Body of pancreas (tissue), 4 donors: ENCODE measurements at places on chromosomes 3 and 15. TPM values are rescaled to one million over a fixed set of nuclear protein-coding genes. Genes with fewer than 3 reads are reported as not detected.

The GPR27 gene
- total RNA-seq, result 0.33 TPM

The CCDC39 gene
- 0.66 TPM for total RNA-seq

The FRMD5 gene
- not detected for total RNA-seq

The ADCY5 gene
- 10.6 TPM for total RNA-seq

GRCh38 chr15:88932875-88933330, 19.7 kb upstream of the MFGE8 start:
- no peaks in the 10 kb centered on the region for H3K27me3 ChIP-seq
- no peak for DNase-seq
- no peak overlapping the region for H3K27ac ChIP-seq

- H3K4me1 ChIP-seq, result no peaks in the 10 kb centered on the region
- H3K27ac ChIP-seq, result no peak overlapping the region
- no peak for DNase-seq
- H3K36me3 ChIP-seq, result no peaks in the 10 kb centered on the region
These were observed 52.7 kb downstream of the RBMS3 start for GRCh38 chr3:29333576-29333975.

DNA sequence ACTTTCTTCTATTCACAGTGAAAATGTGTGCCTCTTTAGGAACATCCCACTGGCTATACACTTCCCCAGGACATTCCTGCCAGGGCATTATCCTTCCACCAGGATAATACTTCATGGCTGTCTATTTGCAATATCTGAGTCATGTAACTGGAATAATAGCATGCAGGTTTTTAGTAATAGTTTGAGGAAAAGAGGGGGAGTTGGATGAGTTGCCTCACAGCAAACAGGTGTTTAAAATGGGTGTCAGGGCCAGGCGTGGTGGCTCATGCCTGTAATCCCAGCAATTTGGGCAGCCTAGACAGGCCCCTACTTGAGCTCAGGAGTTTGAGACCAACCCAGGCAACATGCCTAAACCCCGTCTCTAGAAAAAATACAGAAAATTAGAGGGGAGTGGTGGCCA, 585.9 kb downstream of the DIPK2A start:
- no peak for DNase-seq
- no peak overlapping the region for H3K4me3 ChIP-seq
- H3K27ac ChIP-seq, result no peak overlapping the region

GRCh38 chr3:187677604-187678003, 7.4 kb upstream of the SST start:
- peaks cover 8% of the 10 kb centered on the region for H3K4me1 ChIP-seq
- no peak overlapping the region for H3K27ac ChIP-seq
- no peak for DNase-seq

DNA sequence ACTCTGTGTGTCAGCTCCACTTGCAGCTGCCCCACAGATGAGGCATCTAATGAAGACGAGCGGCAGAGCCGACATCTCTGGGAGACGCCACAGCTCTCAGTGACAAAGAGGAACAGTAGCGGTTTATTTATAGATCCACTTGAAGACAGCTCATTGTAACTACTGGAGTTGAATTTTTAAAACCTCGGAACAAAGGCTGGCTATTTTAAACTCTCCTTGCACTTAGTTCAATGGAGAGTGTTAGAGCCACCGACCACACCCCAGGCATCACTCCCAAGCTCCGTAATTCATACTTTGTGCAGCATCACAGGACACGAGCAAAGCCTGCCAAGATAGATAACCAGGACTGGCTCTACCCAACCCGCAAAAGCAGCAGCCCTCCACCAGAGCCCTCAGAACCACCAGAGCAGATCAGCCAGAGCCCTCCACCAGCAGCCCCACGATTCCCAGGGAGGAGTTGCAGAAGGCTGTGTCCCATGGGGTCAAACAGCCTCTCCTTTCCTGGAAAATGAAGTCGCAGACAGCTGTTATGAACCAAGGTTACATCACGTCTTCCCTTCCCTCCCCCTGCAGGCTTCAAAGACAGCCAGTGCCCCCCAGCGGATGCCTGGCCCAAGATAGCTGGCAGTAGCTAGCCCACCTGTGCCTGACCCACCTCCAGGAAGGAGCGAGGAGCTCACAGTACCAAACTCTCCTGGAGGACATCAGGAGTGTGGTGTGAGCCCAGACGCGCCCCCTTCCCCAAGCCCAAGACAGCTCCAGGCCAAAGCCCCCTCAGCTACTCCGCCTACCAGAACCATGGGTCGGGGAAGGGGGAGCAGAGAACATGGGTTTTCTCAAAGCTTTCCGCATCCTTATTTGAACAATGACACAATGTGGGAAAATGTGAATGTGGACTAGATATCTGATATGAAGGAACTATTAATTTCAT, 45.7 kb downstream of the POC1A start:
- no peak for DNase-seq
- no peaks in the 10 kb centered on the region for H3K27me3 ChIP-seq
- H3K4me1 ChIP-seq, result peaks cover 23% of the 10 kb centered on the region
- no peak overlapping the region for H3K27ac ChIP-seq
- H3K4me3 ChIP-seq, result no peak overlapping the region

- no peaks in the 10 kb centered on the region for H3K27me3 ChIP-seq
- H3K27ac ChIP-seq, result no peak overlapping the region
- DNase-seq, result no peak
- H3K36me3 ChIP-seq, result no peaks in the 10 kb centered on the region
These were observed 265.8 kb downstream of the TAFA4 start for GRCh38 chr3:68666429-68667136.

- H3K4me3 ChIP-seq, result no peak overlapping the region
- no peak for DNase-seq
- no peak overlapping the region for H3K27ac ChIP-seq
- no peaks in the 10 kb centered on the region for H3K36me3 ChIP-seq
- H3K27me3 ChIP-seq, result no peaks in the 10 kb centered on the region
These were observed 210.7 kb upstream of the TRIM42 start for GRCh38 chr3:140467104-140467577.

GRCh38 chr15:77354063-77354462, 65.8 kb downstream of the PEAK1 start:
- no peaks in the 10 kb centered on the region for H3K36me3 ChIP-seq
- peaks cover 11% of the 10 kb centered on the region for H3K4me1 ChIP-seq
- H3K4me3 ChIP-seq, result no peak overlapping the region
- no peaks in the 10 kb centered on the region for H3K27me3 ChIP-seq

GRCh38 chr3:52078781-52079560, 22.6 kb upstream of the DUSP7 start:
- no peak overlapping the region for H3K27ac ChIP-seq
- no peaks in the 10 kb centered on the region for H3K36me3 ChIP-seq
- no peaks in the 10 kb centered on the region for H3K4me1 ChIP-seq
